Fibroblast of lung (primary cell): ENCODE measurements at places on chromosomes 2 and 18. TPM values are rescaled to one million over a fixed set of nuclear protein-coding genes. Genes with fewer than 3 reads are reported as not detected.

GRCh38 chr18:45069546-45069945 is 388.9 kb downstream of the SETBP1 start:
- H3K4me3 ChIP-seq, result no peak overlapping the region
- DNase-seq, result no peak
- H3K27ac ChIP-seq, result no peak overlapping the region
- no peaks in the 10 kb centered on the region for H3K36me3 ChIP-seq

GRCh38 chr2:241558532-241559322 is at the start of gene BOK:
Gene BOK (plus strand): TSS chr2:241558745. CDS start chr2:241559484, 739 bp downstream.
- peak; percentile 84 for DNase-seq
- peak within 1 kb of the TSS; percentile 32 for H3K27ac ChIP-seq
- H3K4me1 ChIP-seq, result peaks cover 16% of the 10 kb centered on the region
- peak within 1 kb of the TSS; percentile 69 for H3K4me3 ChIP-seq
- H3K27me3 ChIP-seq, result no peaks in the 10 kb centered on the region

DNA sequence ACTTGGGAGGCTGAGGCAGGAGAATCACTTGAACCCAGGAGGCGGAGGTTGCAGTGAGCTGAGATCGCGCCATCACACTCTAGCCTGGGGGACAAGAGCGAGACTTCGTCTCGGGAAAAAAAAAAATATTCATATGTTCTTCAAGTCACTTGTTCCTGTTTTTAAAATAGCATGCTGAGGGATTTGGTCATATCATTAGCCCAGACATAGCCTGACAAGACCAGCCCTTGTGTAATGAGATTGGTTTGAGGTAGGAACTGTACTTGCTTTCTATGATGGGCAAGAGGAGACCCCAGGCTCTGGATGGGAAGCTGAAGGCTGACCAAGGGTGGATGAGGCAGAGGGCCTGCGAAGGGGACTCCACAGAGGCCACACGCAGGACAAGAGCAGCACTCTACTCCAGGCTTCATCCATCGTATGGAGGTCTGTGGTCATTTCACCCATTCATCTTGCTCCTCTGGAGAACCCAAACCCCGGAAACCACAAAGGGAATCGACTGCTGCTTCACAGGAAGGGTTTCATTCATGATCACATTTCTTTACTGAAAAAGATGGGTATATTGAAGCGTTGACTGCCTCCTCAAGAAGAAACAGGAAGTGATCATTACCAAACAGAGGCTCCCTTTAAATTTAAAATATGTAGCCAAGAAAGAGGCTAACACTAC is 87.1 kb upstream of the ZNF397 start:
- DNase-seq, result no peak
- H3K27ac ChIP-seq, result no peak overlapping the region
- H3K4me1 ChIP-seq, result no peaks in the 10 kb centered on the region
- H3K4me3 ChIP-seq, result no peak overlapping the region

Gene LYPD1
- 0.17 and 0.26 TPM in 2 replicates for total RNA-seq

GRCh38 chr2:35428548-35428947 is 927.0 kb upstream of the CRIM1 start:
- H3K27ac ChIP-seq, result no peak overlapping the region
- H3K27me3 ChIP-seq, result no peaks in the 10 kb centered on the region
- no peaks in the 10 kb centered on the region for H3K36me3 ChIP-seq

DNA sequence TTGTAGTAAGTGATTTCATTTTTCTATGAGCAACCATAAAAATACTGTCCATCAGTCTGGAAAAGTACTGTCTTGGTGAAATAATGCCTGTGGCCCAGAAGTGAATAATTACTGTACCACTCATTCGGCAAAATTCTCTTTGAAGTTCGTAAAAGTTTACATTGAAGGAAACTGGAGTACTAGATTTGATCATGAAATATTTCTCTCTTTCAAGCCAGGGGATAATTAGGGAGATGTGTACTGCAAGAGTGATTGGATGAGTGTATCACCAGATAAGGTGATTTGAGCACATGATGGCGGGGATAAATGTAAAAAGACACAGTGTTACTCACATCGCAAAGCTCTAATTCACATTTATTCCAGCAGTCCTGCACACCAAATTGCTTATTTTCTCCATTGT is 883.2 kb upstream of the PIK3C3 start:
- peak; percentile 47 for DNase-seq
- H3K4me3 ChIP-seq, result no peak overlapping the region
- no peaks in the 10 kb centered on the region for H3K36me3 ChIP-seq
- no peaks in the 10 kb centered on the region for H3K27me3 ChIP-seq
- no peak overlapping the region for H3K27ac ChIP-seq

Gene SLC9A4
- total RNA-seq, result not detected in 2 replicates

Gene CYBRD1
- 227 and 334 TPM in 2 replicates for total RNA-seq

DNA sequence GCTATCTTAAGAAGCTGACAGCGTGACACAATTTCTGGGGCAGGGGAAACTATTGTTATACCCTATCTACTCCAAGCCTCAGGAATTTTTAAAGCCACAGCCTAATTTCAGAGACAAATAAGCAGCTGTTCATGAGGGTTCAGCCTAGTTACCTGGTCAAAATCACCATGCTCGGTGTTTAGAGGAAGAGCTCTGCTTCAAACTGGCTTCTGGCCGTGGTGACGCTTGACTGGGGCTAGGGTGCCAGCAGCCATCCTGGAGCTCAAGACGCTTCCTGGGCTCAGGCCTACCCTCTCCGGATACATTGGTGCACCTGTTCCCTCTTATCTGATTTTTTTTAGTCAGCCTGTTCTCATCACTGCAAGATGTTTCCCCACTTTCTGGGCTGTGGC is 41.7 kb downstream of the FRZB start:
- no peak for DNase-seq
- no peaks in the 10 kb centered on the region for H3K36me3 ChIP-seq
- no peak overlapping the region for H3K4me3 ChIP-seq

Gene AQP4
- total RNA-seq, result not detected in 2 replicates

Gene POLR1A
- 9.2 and 9.4 TPM in 2 replicates for total RNA-seq

DNA sequence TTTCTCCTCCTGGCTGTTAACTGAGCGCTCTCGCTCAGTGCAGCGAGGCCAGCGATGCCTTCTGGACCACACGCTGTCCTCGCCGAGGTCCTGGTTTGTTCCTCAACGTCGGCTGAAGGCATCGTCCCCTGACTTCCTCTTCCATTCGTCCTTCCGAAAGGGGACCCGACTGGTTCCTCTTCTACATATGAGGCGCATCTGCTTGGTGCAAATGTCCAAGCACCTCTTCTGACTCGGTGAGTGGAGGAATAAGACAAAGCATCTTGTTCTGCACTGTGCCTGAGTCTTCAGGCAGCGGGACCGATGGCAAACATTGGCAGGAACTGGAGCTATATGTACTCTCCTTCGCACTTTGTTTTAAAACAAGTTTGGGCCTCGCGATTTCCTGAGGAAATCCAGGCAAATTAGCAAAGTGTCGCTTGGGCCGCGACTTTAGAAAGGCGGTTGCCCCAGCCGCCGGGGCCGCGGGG is 621 bp upstream of the KCNS3 start:
- no peaks in the 10 kb centered on the region for H3K36me3 ChIP-seq
- H3K4me1 ChIP-seq, result peaks cover 5% of the 10 kb centered on the region
- peak overlapping the region; percentile 51 for H3K4me3 ChIP-seq

DNA sequence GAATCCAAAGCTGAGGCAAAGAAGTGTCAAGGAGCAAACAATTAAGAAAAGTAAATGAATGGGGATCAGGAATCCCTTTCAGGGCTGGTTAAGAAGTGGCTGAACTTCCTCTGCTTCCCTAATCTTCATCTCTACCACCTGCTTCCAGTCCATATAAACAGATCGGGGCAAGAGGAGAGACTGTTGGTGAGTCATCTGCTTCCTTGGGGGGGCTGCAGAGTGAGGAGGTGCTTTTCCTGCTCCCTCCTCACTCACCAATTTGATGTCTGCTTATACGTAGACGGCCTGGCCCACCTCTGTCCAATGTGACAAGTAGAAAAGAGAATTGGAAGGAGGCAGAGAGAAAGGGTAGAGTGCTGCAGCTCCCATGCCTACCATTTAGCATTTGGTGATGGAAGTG is 68.4 kb downstream of the NAB1 start:
- no peak for DNase-seq
- no peaks in the 10 kb centered on the region for H3K4me1 ChIP-seq
- no peaks in the 10 kb centered on the region for H3K27me3 ChIP-seq
- H3K4me3 ChIP-seq, result no peak overlapping the region

DNA sequence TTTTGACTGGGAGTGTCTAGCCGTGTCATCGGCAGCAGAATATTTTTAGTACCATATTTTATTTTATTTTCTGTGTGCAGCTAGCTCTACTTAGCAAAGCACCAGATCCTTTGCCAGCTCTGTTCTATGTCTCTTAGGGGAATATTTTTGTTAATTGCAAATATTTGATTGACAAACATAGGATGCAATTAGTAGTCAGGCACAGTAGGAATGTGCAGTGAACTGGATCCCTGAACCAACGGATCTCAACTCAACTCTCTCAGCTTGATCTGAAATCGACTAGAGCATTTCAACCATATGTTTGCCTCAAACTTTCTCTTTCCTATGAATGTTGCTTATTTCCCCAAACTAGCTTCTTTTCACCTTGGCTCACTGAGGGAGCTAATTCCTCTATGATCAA is 998.0 kb upstream of the FANCL start:
- H3K4me3 ChIP-seq, result no peak overlapping the region
- H3K4me1 ChIP-seq, result no peaks in the 10 kb centered on the region
- DNase-seq, result no peak
- no peak overlapping the region for H3K27ac ChIP-seq
- H3K36me3 ChIP-seq, result no peaks in the 10 kb centered on the region

Gene GRHL1
- 0.77 and 0.99 TPM in 2 replicates for total RNA-seq

DNA sequence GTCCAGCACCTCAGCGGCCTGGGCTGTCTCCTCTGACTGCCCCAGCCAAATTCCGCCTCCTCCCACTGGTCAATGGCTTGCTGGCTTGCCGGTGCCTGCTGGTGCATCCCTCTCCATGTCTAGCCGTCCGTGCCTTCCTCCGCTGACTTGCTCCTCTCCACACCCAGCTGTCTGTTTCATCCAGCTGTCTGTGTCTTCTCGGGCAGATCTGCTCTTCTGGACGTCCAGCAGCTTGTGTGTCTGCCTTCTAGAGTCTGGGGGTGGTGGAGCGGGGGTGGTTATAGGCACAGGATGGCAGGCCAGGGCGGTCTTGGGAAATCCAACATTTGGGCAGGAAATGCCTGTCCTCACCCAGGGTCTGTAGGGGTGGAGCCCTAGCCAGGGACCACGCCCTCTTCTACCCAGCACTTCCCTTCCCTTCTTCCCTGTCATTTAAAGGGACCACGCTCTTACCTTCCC is 369.2 kb downstream of the GALNT13 start:
- no peaks in the 10 kb centered on the region for H3K36me3 ChIP-seq
- no peaks in the 10 kb centered on the region for H3K4me1 ChIP-seq
- DNase-seq, result no peak

Gene DSG1
- total RNA-seq, result not detected in 2 replicates

DNA sequence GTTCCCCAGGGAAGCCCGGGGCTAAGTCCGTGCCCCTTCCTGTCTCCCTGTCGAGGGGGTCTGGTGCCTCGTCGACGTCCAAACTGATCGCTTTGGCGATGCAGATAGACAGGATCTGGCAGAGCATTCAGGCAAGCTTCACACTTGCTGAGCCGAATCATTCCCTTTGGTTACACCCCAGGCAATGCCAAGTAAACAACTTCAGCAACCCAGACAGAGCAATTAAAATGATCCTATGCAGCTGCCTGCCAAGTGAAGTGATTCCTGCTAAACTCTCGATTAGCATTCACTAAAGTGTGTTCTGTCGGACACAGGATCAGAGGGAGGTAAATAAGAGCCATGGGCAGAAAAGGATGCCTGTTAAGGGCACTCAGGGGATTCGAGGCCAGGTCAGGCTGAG is 108.2 kb upstream of the RAB12 start:
- no peak overlapping the region for H3K4me3 ChIP-seq
- no peaks in the 10 kb centered on the region for H3K36me3 ChIP-seq
- H3K4me1 ChIP-seq, result no peaks in the 10 kb centered on the region
- H3K27ac ChIP-seq, result no peak overlapping the region
- peaks cover 7% of the 10 kb centered on the region for H3K27me3 ChIP-seq

Gene REG1A
- not detected in 2 replicates for total RNA-seq

DNA sequence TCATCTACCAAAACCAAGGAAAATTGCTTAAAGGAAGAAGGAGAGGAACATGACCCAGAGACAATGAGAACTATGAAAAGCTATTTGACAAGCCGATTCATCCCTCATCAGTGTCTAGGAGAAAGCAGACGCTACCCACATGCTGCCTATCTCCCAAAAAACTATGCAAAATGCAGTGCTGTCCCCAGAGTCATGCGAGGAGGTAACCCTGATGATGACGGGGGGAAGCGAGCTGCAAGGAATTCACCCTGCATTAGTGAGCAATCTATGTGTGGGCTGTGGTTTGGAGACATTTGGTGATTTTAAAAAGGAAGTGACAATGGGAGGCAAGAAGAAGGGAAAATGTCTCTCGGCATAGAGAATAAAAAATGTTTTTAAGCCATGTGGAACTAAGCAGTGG is 472.7 kb downstream of the CMPK2 start:
- H3K4me3 ChIP-seq, result no peak overlapping the region
- H3K36me3 ChIP-seq, result no peaks in the 10 kb centered on the region
- H3K27me3 ChIP-seq, result no peaks in the 10 kb centered on the region
- no peak overlapping the region for H3K27ac ChIP-seq

DNA sequence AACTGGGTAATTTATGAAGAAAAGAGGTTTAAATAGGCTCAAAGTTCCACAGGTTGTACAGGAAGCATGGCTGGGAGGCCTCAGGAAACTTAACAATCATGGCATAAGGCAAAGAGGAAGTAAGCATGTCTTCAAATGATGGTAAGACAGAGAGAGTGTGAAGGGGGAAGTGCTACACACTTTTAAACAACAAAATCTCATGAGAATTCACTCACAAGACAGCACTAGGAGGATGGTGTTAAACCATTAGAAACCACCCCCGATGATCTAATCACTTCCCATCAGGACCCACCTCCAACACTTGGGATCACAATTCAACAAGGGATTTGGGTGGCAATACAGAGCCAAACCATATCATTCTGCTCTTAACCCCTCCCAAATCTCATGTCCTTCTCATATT is 34.9 kb downstream of the CFAP210 start:
- DNase-seq, result no peak
- no peak overlapping the region for H3K27ac ChIP-seq
- no peak overlapping the region for H3K4me3 ChIP-seq
- H3K27me3 ChIP-seq, result peaks cover 2% of the 10 kb centered on the region
- H3K4me1 ChIP-seq, result no peaks in the 10 kb centered on the region

DNA sequence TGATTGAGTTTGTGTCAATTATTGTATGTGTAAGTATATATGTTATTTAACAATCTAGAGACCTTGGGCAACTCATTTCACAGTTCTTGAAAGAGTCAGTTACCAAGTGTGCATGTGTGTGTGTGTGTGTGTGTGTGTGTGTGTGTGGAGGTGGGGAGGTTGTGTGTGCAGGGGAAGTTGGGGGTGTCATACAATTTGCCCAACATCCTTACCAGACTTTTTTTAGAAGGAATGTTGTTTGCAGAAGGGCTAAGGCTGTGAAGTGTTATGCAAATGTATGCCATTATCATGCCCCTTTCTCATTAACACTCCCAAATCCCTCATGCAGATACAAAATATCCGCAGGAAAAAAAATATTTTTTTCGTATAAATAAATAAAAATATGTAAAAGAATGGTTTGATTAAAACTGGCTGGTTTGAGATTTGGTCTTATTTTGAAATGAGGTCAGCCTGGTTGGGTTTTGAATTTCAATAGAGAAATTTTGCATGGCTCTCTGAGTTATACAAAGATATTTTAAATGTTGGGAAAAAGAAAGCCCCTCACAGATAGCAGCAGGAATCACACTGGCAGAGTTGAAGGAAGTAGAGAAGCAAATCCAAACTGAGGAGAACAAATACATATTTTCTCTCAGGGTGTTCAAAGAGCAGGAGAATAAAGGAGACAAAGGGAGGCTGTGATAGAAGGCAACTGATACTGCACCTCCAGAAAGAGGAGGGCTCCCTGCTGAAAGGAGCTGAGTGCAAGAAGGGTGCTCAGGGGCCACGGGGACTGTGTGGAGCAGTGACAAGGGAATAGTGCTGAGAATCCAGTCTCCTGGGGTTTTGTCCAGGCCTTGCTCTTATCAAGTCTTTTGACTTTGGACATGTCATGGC is 1365.5 kb upstream of the CELF4 start:
- H3K4me1 ChIP-seq, result no peaks in the 10 kb centered on the region
- H3K4me3 ChIP-seq, result no peak overlapping the region
- no peak overlapping the region for H3K27ac ChIP-seq
- H3K36me3 ChIP-seq, result no peaks in the 10 kb centered on the region
- H3K27me3 ChIP-seq, result no peaks in the 10 kb centered on the region
